ENCODE measurements at places on chromosomes 7 and 10.

DNA sequence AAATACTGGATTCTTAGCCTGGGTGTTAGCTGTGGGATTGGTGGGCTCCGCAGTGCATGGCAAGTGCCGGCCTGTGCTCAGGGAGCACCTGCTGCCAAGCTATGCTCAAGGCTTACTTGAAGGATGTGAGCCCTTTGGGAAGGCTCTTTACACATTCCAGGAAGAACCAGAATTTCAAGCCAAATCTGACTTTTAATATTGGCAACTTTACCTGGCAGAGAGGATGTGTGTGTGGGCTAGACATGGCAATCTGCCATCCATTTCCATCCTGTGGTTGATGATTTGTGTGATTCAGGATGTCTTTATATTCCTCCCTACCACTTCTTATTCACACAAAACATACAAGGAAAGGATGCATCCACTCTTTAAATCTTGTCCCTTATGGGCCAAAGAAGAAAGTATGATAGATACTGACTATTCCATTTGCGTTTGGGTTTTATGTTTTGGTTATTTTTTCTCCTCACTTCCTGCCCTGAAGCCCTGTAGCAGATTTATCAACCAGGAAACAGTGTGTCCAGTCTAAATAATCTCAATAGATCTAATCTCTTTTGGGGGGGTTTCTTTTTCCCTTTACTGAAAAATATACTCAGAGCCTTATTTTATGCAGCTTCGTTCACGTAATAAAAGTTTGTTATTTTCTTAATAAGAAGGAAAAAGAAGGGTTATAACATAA is 247.1 kb downstream of the COBL start:
- no peak for DNase-seq

DNA sequence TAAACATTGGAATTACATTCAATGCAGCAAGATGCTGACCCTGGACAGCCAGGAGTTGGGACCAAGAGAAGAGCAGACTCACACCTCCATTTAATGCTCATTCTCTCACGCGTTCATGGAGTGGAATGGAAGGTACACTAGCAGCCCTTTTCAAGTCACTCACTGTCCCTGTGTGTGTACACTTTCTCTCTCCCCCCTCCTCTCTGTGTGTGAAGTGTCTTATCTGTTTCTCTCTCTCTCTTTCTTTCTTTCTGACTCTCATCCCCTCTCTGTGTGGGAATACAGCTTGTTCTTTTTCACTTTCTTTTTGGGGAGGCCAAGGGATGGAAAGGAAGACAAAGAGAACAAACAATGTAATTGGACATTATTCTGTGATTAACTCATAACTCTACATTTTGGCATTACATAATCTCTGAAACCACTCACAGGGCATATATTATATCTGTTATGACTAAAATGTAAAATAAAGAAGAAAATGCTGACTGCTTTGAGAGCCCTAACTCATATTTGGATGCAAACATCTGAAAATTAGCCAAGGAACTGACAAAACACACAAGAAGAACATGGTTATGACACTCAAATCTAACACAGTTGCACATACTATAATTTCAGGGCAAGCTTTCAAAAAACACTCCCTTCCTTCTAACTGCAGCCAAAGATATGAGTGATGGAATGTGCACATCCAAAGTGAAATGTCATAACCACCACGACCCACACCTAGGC is 188.8 kb downstream of the PARD3 start:
- no peak for DNase-seq

DNA sequence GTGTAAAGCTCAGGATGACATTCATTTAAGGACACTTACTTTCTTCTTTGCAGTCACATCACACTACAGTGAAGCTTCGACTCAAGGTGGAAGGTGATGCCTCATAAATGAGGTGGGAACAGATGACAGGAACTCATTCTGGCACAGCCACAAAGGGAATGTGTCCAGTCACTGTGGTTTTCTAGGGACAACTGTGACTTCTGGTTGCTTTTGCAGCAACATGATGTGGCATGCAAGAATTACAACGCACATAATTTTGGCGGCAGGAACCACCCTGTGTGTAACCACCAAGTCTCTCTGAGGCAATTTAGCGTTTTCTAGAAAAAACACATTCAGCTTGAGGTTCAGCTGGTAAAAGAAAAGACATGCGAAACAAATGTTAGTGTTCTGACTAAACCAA is 32.0 kb upstream of the FERD3L start:
- no peak for DNase-seq

- DNase-seq: no peak
Observed at GRCh38 chr7:81934596-81935301, 164.9 kb upstream of the HGF start.

DNA sequence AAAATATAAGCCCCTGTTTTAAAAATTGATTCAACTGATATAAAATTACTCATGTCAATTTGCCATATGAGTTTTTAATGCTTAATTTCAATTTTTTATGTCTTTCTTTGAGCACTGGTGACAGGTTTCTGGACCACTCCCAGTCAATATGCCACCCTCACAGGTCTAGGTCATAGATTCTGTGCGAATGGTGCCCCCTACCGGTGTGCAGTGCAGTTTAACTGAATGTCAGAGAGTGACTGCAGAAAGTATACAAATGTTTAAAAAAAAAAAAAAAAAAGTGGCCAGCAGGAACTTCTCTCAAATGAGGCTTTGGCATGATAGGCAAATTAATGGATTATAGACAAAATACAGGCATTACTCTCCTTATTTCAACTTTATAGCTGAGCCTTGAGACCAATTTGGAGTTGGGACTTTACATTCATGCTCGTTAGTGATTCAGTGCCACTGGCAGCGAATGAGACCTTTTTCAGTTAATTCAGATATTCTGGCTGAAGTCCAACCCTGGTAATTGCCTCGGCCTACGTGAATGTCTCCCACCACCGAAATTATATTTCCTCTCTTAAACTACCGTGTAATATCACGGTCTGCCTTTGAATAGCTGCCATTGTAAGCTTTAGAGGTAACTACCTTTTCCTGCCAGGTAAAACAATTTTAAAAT is 427.6 kb downstream of the PHTF2 start:
- DNase-seq: peak; percentile 89

- DNase-seq: no peak
Observed at GRCh38 chr7:47501406-47501805, 80.5 kb downstream of the TNS3 start.

GRCh38 chr10:78301891-78302738 is 268.5 kb downstream of the RPS24 start:
- no peak for DNase-seq

DNA sequence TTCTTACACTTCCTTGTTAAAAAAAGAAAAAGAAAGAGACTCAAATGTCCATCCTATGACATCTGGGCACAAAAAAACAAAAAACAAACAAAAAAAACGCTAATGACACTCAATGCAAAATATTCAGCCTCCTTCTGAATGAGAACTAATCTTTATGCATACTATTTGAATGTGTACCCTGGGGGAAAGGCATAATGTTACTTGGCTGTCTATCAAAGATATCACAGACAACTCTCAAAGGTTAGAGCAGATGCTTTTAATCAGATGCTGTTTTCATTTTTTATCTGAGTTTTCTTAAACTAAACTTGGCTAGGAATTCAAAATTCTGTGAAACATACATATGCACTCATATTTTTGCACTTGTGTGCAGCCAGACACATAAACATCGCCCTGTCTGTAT is 745.8 kb downstream of the CNTNAP2 start:
- peak; percentile 58 for DNase-seq

DNA sequence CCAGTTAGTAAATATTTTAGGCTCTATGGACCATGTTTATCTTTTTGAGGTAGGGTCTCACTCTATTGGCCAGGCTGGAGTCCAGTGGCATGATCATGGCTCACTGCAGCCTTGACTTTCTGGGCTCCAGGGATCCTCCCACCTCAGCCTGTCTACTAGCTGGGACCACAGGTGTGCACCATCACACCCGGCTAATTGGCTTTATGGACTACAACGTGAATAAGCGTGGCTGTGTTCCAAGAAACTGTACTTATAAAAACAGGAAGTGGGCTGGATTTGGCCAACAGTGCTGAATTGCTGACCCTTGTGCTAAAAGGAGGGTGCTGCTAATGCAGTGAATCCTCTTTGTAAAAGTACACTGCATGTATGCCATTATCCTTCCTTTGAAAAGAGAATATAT is 111.7 kb upstream of the CDK13 start:
- DNase-seq: peak; percentile 73

GRCh38 chr10:18261768-18262231 is 121.6 kb downstream of the CACNB2 start:
- no peak for DNase-seq

DNA sequence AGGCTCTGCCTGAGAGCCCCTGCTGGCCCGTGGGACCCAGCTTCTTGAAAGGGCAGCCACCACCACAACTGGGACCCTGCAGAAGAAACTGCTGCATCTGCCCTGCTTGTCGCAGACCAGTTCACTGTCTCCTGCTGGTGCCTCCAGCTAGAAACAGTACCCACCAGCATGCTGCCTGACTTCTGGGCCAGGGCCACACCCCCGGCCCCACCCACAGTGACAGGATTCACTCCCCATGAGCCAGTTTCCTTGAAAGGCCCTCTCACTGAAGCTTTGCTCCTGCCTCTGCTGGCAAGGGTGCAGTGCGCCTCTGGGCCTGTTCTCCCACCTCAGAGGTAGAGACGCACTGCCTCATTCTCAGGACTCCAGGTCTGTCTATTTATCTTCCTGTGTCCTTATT is 32.4 kb downstream of the ANXA11 start:
- no peak for DNase-seq

- DNase-seq: no peak
Observed at GRCh38 chr7:50731703-50732582, 50.8 kb downstream of the GRB10 start.

DNA sequence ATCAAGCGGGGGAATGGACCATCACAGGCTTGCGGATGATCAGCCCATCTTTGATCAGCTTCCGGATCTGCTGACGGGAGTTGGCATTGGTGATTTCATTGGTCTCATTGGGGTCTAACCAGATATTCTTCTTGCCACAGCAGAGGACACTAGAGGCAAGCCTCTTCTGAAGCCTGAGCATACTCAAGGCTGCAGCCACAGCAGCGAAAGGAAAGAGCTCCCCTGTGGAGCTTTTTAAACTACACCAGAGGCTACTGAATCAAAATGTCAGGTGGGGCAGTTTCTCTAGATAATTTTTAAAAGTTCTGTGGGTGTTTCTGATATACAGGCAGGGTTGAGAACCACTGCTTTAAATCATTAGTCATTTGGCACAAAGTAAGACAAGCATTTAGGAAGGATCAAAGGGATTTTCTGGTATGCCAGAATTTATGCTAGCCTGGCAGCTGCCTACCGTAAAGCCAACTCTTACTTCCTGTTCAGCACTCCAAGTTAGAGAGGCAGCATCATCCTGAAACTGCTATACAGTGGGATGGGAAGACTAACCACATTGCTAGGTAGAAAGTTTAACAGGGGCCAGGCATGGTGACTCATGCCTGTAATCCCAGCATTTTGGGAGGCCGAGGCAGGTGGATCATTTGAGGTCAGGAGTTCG is 7.0 kb downstream of the NAPEPLD start:
- no peak for DNase-seq

- DNase-seq: no peak
Observed at GRCh38 chr10:25978771-25979170, 44.7 kb downstream of the MYO3A start.

DNA sequence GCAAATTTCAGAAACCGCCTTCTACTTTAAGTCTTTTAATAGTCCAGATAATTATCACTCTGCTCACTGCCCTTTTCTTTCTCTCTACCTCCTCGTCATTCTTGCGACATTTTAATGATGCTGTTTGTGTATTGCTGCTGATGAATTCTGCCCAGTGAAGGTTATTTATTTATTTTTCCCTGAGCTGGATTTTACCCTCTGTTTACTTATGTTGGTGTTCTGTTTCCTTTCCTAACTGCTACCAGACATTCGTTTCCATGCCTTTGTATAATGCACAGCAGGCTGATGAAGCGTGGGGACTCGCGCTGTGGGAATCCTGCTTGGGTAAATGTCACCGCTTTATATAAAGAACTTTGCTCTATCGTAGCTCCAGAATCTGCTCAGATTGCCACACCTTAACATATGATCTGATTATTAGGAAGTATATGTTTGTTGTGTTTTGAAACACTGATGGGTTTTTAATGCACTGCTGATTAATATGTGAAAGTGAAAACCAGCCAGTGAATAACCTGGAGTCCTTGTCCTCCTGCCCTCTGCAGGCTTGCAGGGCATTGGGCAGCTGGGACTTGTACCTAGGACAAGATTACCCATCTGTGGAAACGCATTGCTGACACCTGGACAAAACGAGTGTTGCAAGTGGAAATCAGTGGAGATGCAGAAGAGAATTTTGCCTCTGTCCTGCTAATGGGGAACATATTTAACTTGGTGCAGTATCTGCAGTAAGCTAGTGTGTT is 291.5 kb downstream of the SDK1 start:
- DNase-seq: peak; percentile 41

DNA sequence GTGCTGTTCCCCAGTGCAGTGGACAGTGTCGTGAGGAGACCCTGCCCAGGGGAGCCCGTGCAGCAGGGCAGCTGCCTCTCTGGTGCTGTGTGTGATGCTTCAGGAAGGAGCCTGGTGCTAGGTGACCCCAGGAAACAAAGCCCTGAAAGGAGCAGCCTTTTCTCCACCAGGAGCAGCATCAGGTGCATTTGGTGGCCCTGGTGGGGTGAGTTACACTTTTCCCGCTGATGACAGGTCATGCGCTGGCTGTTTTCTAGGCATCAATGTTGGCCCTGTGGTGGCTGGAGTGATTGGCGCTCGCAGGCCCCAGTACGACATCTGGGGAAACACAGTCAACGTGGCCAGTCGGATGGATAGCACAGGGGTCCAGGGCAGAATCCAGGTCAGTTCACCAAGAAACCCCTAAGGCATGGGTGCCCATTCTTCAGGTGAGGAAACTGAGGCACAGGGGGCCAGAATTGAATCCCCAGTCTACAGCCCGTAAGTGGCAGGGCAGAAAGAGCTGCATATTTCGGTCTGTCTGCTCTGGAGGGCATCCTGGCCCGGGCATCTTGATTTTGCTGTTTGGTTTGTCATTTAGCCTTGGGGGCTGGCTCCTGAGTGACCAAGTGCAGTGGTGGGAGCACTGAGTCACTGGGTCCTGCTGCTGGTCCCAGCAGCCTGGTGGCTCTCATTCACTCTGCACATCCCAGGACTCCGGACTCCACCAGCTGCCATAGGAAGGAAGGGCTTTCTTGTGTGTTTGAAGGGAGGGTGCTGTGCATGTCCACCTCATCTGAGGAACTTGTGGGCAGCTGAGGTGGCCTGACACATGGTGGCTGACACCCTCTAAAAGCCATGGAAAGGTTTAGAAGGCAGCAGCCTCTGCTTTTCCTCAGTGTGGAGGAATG is 136.3 kb downstream of the ADCY1 start:
- no peak for DNase-seq

- peak; percentile 94 for DNase-seq
Observed at GRCh38 chr10:59337201-59337652, 25.1 kb downstream of the FAM13C start.

DNA sequence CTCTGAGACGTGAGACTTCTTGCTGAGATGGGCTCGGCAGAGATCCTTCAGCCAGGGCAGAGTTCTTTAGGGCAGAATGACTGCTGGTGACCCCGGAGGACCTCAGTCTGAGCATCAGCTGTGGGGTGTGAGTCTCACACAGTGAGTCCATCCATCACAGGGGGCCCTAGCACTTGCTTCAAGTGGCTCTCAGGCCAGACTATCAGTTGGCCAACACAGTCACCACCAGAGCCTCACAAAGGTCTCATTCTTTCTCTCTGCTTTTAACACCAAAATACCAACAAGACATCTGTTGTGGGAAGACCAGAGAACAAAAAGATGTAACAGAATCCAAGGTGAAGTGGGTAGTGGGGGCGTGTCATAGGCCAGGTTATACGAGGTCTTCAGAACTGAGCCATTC is 345.6 kb upstream of the NRP1 start:
- no peak for DNase-seq

Data from NCI-H1105 treated with DMSO at 0.1 percent for 48 hours (cell line).